ENCODE measurements at places on chromosomes 4 and X.

GRCh38 chr4:125276811-125277210 lies 37.9 kb upstream of the FAT4 start:
- DNase-seq, result no peak
- H3K27ac ChIP-seq, result no peak overlapping the region
- no peaks in the 10 kb centered on the region for H3K36me3 ChIP-seq

- no peaks in the 10 kb centered on the region for H3K4me1 ChIP-seq
These were observed 5.1 kb downstream of the AP1S2 start for GRCh38 chrX:15849555-15849954.

DNA sequence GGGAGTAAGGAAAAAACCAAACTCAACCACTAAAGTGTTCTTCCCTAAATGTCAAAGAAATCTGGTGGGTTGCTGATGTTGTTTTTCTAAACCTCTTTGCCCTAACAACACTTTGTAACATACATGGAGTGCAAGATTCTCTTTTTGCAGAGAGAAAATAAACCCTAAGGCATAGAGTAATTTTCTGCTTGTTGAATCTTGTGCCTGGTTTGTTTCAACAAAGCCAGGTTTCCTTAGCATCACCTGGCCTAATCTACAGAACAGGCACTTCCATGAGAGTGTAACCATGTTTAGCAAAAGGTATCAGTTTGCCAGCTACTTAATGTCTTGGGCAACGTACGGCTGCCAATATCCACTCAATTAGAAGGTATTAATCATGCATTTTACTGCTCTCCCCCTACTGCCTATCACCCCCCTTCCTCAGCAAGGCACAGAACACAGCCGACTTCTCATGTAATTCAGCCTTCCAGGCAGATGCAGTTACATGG lies 219.2 kb downstream of the MAML3 start:
- no peak overlapping the region for H3K4me3 ChIP-seq
- H3K4me1 ChIP-seq, result peaks cover 17% of the 10 kb centered on the region
- no peaks in the 10 kb centered on the region for H3K36me3 ChIP-seq
- DNase-seq, result no peak

DNA sequence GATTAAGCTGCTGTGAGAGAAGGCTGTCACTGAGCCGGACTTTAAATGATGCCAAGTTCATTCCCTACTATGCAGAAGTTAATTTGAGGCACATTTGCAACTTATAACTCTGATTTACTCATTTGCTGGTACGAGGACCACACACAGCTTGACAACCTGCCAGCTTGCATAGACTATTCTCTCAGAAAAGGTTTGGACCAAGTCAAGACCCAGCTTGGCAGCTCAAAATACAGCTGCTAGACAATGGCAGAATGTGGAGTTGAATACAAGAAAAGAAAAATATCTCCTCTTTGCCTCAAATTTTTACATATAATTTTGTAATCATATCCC lies 338.9 kb downstream of the DHX15 start:
- no peaks in the 10 kb centered on the region for H3K36me3 ChIP-seq
- no peak overlapping the region for H3K27ac ChIP-seq
- no peaks in the 10 kb centered on the region for H3K27me3 ChIP-seq
- no peak for DNase-seq
- H3K4me1 ChIP-seq, result peaks cover 2% of the 10 kb centered on the region

GRCh38 chr4:112807083-112807482 lies 170.1 kb downstream of the LARP7 start:
- no peak overlapping the region for H3K27ac ChIP-seq
- H3K36me3 ChIP-seq, result no peaks in the 10 kb centered on the region
- no peak overlapping the region for H3K4me3 ChIP-seq

DNA sequence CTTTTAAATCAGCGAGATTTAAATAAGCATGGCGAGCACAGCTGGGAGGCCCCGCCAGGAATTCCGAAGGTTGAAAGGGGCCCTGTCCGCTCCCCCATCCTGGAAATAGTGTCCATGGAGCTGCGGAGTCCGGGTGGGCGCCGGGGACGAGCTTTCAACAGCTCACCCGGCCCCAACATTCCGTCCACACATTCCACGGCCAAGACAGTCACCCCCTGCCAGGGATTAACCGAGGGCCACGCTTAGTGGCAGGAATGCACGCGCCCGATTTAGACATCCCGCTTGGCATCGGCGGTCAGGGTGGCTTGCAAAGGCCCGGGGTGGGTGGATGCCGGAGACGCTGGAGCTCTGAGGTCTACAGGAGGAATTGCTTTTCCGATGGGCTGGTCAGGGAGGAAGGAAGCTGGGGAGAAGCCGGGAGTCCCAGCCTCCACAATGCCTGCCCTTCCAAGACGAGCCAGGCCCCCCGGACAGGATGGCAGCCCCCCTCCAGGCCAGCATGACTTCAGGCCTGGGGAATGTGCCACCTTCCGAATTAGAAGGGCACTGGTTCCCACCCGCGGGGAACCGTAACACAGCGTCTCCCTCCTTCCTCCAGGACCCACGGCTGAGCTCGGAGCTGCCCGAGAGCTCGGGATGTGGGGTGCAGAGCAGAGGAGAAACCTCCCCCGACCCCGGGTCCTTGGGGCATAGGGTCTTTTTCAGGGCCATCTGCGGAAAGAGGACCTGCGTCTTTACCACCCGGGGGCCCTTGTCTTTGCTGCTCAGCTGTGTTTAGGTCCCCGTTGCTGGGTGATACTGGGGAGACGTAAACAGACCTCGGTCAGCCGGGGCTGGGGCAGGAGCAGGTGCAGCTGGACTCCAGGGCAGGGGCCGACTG lies 26.9 kb upstream of the PPP2R3B start:
- DNase-seq, result no peak
- peak overlapping the region; percentile 7 for H3K4me3 ChIP-seq
- no peak overlapping the region for H3K27ac ChIP-seq
- H3K27me3 ChIP-seq, result peaks cover 9% of the 10 kb centered on the region
- H3K4me1 ChIP-seq, result no peaks in the 10 kb centered on the region

DNA sequence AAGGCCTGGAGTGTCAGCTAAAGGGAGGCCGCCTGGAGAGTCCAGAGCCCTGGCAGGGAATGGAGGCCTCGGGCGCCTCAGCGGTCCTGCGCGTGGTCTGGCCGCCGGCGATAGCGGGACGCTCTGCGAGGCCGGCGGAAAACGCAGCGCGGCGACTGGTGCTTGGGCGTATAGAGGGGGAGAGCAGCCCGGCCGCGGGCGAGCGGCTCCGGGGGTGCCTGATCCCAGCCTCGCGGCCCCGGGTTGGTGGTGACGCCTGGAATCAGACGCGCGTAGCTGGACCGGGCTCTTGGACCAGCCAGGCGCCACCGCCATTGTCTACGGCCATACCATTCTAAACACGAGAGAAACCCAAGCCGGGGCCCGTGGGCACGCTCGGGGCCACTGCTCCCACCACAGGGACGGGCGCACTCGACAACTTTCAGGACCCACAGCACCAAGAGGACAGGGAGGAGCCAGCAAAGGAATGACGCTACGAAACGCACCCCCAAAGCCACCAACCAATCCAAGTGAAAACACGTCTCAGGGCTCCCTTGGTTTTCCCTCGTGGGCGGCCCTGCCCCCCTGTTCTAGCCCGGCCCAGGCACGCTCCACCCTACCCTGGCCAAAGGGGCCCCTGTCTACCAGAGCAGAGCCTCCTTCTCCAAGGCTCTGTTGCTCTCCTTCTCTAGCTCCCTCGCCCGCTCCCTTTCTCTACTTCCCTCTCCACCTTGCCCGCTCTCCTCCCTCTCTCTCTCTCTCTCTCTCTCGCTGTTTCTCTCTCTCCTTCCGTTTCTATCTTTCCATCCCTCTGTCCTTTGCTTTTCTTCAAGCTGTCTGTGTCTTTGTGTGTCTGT lies 7.8 kb downstream of the FRG2 start:
- peaks cover 82% of the 10 kb centered on the region for H3K27me3 ChIP-seq
- no peak overlapping the region for H3K27ac ChIP-seq
- no peak overlapping the region for H3K4me3 ChIP-seq
- H3K4me1 ChIP-seq, result peaks cover 53% of the 10 kb centered on the region

- H3K36me3 ChIP-seq, result no peaks in the 10 kb centered on the region
- no peak overlapping the region for H3K4me3 ChIP-seq
- no peak for DNase-seq
- no peak overlapping the region for H3K27ac ChIP-seq
These were observed 873.2 kb downstream of the RPA4 start for GRCh38 chrX:97756879-97757278.

DNA sequence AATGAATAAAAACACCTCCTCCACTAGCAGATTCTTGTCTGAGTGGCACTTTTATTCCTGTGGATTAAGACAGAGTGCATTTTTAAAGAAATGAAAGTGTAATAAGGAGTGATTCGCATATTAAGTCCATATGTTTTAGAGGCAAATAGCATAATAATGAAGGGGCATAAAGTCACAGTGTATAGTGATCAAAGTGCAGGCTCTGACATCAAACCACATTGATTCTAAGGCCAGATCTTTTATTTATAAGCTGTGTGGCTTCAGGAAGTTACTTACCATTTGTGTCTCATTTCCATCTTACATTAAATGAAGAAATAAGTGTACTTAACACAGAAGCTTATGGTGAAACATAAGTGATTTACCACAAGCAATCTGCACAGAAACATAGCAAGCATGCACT lies 332.8 kb downstream of the GASK1B start:
- H3K4me1 ChIP-seq, result no peaks in the 10 kb centered on the region
- no peak for DNase-seq
- H3K4me3 ChIP-seq, result no peak overlapping the region
- H3K27me3 ChIP-seq, result no peaks in the 10 kb centered on the region
- H3K27ac ChIP-seq, result no peak overlapping the region

- no peak overlapping the region for H3K4me3 ChIP-seq
- H3K27me3 ChIP-seq, result no peaks in the 10 kb centered on the region
- no peak for DNase-seq
- H3K27ac ChIP-seq, result no peak overlapping the region
- H3K36me3 ChIP-seq, result no peaks in the 10 kb centered on the region
These were observed 263.2 kb upstream of the EDA2R start for GRCh38 chrX:66902081-66902480.

GRCh38 chr4:53000560-53000959 lies 138.4 kb downstream of the RASL11B start:
- H3K4me1 ChIP-seq, result peaks cover 18% of the 10 kb centered on the region
- no peaks in the 10 kb centered on the region for H3K27me3 ChIP-seq
- DNase-seq, result no peak
- no peaks in the 10 kb centered on the region for H3K36me3 ChIP-seq
- H3K27ac ChIP-seq, result no peak overlapping the region

- no peak overlapping the region for H3K4me3 ChIP-seq
- no peaks in the 10 kb centered on the region for H3K36me3 ChIP-seq
- no peak overlapping the region for H3K27ac ChIP-seq
- H3K27me3 ChIP-seq, result no peaks in the 10 kb centered on the region
- no peak for DNase-seq
- no peaks in the 10 kb centered on the region for H3K4me1 ChIP-seq
These were observed 696.1 kb downstream of the TGIF2LX start for GRCh38 chrX:90617710-90618325.

GRCh38 chr4:152719801-152720556 lies 40.2 kb upstream of the TMEM154 start:
- H3K27ac ChIP-seq, result peak overlapping the region; percentile 78
- peak overlapping the region; percentile 27 for H3K4me3 ChIP-seq
- DNase-seq, result no peak
- peaks cover 20% of the 10 kb centered on the region for H3K4me1 ChIP-seq
- no peaks in the 10 kb centered on the region for H3K36me3 ChIP-seq

- H3K4me1 ChIP-seq, result no peaks in the 10 kb centered on the region
- H3K36me3 ChIP-seq, result peaks cover 6% of the 10 kb centered on the region
- H3K27me3 ChIP-seq, result no peaks in the 10 kb centered on the region
- no peak overlapping the region for H3K27ac ChIP-seq
- H3K4me3 ChIP-seq, result no peak overlapping the region
- DNase-seq, result no peak
These were observed 113.3 kb upstream of the IL13RA1 start for GRCh38 chrX:118614150-118614549.

DNA sequence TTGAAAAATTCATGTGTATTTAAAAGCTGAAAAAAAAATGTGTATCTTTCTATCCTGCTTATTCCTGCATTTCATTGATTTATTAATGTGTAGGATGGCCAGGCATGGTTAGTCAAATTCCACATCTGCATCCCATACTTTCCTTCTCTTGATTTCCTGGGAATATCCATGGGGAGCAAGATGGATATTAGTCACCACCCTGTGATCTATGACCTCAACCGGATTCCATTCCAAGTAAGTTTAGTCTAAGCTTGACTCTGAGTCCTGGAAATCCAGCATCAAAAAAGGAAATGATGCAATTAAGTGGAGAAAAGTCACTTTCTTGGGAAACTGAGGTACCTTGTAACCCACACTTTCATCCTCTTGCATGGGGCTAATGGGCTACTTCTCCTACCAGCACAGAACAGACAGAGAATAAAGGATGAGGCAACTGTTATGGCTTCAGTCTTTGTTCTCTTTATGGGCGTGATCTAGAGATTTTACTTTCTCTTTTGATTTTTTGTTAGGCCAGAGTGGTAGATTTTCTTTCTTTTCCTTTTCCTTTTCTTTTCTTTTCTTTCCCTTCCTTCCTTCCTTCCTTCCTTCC lies 17.1 kb upstream of the BEX4 start:
- H3K4me3 ChIP-seq, result no peak overlapping the region
- no peak overlapping the region for H3K27ac ChIP-seq
- H3K4me1 ChIP-seq, result no peaks in the 10 kb centered on the region
- no peaks in the 10 kb centered on the region for H3K27me3 ChIP-seq
- H3K36me3 ChIP-seq, result no peaks in the 10 kb centered on the region
- no peak for DNase-seq

GRCh38 chr4:112952313-112952700 lies 97.1 kb upstream of the ANK2 start:
- DNase-seq, result no peak
- H3K4me1 ChIP-seq, result no peaks in the 10 kb centered on the region
- no peaks in the 10 kb centered on the region for H3K27me3 ChIP-seq

GRCh38 chrX:475926-476723 lies 89.4 kb upstream of the PPP2R3B start:
- H3K4me1 ChIP-seq, result no peaks in the 10 kb centered on the region
- no peaks in the 10 kb centered on the region for H3K36me3 ChIP-seq
- no peak overlapping the region for H3K27ac ChIP-seq
- H3K4me3 ChIP-seq, result no peak overlapping the region
- no peaks in the 10 kb centered on the region for H3K27me3 ChIP-seq
- DNase-seq, result no peak

GRCh38 chr4:8662776-8663175 lies 70.2 kb downstream of the CPZ start:
- peaks cover 39% of the 10 kb centered on the region for H3K27me3 ChIP-seq
- H3K36me3 ChIP-seq, result no peaks in the 10 kb centered on the region
- H3K4me3 ChIP-seq, result no peak overlapping the region
- no peak overlapping the region for H3K27ac ChIP-seq
- no peaks in the 10 kb centered on the region for H3K4me1 ChIP-seq
- no peak for DNase-seq

- no peak for DNase-seq
- no peak overlapping the region for H3K27ac ChIP-seq
- no peaks in the 10 kb centered on the region for H3K36me3 ChIP-seq
These were observed 47.6 kb upstream of the NEUROG2 start for GRCh38 chr4:112563431-112564200.

- no peak overlapping the region for H3K4me3 ChIP-seq
- peaks cover 46% of the 10 kb centered on the region for H3K27me3 ChIP-seq
- no peak overlapping the region for H3K27ac ChIP-seq
- no peak for DNase-seq
These were observed 3.4 kb downstream of the GRID2 start for GRCh38 chr4:92307181-92307580.

Data from suprapubic skin (tissue), 4 donors.